ENCODE measurements at places on chromosomes 6 and 20. TPM values are rescaled to one million over a fixed set of nuclear protein-coding genes. Genes with fewer than 3 reads are reported as not detected.

ADGRG6 gene
- total RNA-seq = 0.64 TPM

SFTA2 gene
- not detected for total RNA-seq

- DNase-seq = no peak
Measured at GRCh38 chr6:143516690-143517446, 5.3 kb upstream of the FUCA2 start.

ARG1 gene
- not detected for total RNA-seq

GRCh38 chr20:53707371-53708055, 113.9 kb upstream of the ZNF217 start:
- peak; percentile 4 for DNase-seq

FHL5 gene
- not detected for total RNA-seq

- DNase-seq = no peak
Measured at GRCh38 chr6:77763124-77763523, 110.3 kb downstream of the MEI4 start.

VGLL2 gene
- not detected for total RNA-seq

Data from MG63 (cell line).